ENCODE measurements at places on chromosomes 7 and 10.
A peak's percentile ranks its signal among the peaks of the same experiment; 100 is the strongest.

- DNase-seq: peak; percentile 37
Observed at GRCh38 chr10:125153703-125154490, 6.5 kb downstream of the CTBP2 start.

DNA sequence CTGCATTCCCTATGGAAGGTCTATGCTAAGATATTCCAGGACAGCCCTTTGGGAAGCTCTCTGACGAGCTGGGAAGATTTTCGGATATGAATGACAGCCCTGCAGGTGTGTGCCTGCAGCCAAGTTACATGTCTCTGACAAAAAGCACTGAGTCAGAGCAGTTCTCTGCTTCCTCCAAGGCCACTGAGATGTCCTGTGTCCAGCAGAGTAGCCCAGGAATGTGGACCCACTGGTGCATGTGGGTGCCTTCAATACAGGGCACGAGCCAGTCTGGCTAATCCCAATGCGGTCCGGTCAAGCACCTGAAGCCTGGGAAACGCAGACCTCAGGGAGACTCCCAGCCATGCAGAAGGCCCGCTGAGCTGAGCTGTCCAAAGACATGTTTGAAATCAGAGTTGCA is 565.7 kb downstream of the TCERG1L start:
- no peak for DNase-seq

DNA sequence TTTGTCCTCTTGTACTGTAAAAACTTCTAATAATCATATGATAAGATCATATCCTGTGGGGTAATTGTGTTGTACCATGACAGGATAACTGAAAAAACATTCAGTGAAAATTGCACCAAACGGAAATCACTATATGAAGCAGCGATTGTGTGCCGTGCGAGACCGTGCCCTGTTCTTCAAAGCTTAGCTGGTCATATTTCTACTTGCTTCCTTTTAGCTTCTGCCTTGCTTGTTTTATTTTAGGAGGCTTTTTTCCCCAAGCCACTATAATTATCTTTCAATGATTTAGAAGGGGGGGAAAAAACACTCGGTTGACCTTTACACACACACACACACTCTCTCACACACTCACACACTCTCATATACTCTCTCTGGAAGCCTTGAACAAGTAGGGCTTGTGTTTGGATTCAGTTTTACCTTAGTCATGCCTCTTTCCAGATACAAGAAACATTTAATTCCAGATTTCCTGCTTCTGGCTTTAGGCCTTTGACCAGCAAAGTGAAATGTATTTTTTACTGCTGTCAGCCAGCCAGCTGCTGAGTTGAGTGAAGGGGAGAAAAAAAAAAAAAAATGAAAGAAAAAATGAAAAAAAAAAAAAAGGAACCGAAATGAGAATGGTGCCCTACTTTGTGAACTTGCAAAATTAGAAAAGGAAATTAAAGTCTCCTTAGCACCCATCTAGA is 181.4 kb downstream of the ARID5B start:
- DNase-seq: peak; percentile 64

- no peak for DNase-seq
Observed at GRCh38 chr10:132247943-132248342, 59.8 kb downstream of the STK32C start.

DNA sequence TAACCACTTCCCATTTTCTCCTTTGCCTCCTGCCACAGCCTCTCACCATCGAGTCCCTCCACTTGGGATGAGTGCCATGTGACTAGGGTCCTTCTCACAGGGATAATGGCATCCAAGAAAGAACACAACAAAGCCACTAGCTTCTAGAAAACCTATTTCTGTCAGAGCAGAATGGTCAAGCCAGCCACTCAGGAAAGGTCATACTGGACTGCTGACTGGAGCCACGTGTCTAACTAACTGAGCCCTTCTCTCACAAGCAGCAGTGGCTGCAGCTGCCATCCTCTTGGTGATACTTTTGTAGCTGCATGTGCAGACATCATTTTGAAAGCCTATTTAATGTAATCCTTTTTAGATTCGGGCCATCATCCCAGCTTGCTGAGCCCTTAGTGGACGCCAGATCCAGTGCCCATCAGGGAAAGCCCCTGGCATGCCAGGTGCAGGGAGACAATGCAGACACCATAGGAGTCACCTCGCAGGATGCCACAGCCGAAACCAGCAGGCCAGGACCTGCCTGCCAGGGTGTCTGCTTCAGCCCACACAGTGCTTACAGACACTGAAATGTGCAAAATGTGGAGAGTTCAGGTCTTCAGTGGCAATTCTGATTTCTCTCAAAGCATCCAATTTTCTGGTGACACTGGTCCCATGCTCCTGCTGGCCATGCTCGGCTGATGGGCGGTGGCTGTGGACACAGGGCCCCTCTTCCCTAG is 98.3 kb upstream of the DDC start:
- no peak for DNase-seq

DNA sequence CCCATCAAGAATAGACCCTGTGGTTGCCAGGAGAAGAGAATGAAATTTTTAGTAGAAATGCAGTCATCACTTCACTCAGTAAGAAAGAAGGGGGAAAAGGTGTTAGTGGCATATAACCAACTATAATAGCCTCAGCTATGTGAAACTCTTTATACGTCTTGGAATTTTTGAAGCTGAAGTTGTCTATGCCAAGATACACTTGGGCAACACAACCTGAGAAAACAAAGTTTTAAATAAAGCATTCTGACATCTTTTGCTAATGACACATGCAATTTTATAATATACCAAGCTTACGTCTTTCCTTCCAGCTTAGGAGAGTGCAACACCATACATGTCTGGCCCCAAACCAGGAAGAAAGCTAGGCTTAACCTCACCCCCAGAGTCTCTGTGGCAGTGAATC is 40.8 kb upstream of the ZNF438 start:
- peak; percentile 30 for DNase-seq

DNA sequence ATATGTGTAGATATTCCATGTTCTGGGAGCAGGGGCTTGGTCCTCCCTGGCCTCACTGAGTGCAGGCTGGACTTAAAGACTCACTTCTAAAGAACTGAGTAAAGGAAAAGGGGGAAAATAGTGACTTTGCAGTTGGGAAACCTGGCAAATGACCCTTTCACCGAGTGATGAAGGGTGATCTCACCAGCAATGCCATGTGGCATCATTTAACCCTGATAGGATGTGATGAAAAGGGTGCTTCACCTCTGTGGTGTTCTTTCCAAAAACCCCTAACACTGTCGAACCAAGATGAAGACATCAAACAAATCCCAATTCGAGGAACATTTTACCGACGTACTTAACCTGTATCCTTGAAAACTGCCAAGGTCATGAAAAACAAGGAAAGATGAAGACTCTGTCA is 71.9 kb downstream of the AOAH start:
- DNase-seq: no peak

DNA sequence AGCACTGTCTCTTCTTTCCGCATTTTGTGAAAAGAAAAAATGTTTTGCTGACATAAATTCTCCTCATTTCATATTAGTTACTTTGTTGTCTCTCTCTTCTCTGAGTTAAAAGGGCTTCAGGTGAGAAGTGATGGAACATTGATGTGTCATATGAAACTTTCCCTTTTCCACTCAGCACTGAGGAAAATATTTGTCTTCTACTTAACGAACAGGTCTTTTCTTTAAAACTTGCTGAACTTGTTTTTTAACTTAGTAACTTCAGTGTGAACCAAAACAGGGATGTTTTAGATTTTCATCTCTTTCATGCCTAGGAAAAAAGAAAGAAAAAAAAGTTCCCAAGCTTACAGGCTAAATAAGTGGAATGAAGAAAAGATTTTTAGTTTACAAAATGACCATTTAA is 19.0 kb upstream of the TSPAN12 start:
- DNase-seq: no peak

DNA sequence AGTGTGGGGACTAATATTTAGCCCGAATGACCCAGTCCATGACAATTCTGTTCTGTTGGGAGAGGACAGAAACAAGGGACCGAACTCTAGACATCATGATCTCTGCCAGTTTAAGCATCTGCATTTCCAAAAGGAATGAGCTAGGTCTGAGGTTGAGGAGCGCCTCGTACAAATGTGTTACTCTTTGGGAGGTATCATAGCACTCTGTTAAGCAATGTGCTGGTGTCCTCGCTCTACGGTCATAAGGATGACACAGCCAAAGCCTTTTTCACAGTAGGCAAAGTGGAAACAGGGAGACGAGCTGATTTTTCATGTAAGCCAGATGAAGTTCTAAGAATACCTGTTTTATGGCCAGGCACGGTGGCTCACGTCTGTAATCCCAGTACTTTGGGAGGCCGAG is 15.4 kb upstream of the CCDC3 start:
- no peak for DNase-seq

- peak; percentile 71 for DNase-seq
Observed at GRCh38 chr10:119197921-119198320, 9.4 kb upstream of the GRK5 start.

- no peak for DNase-seq
Observed at GRCh38 chr10:4022473-4022872, 237.5 kb upstream of the KLF6 start.

DNA sequence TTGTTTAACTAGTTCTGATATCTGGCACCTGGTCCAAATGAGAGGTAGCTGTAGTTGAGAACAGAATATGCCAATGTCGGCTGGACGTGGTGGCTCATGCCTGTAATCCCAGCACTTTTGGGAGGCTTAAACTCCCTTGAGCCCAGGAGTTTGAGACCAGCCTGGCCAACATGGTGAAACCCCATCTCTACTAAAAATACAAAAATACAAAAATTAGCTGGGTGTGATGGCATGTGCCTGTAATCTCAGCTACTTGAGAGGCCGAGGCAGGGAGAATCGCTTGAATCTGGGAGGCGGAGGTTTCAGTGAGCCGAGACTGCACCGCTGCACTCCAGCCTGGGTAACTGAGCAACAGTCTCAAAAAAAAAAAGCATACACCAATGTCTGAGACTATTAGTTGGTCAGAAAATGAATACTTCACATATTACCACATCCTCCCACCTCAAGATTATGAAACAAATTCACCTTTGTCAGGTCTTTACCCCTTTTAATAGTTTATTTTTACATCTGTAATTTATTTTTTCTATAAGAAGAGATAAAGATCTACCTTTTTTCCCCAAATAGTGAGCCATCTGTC is 38.8 kb downstream of the EPC1 start:
- no peak for DNase-seq

- DNase-seq: peak; percentile 77
Observed at GRCh38 chr7:4700577-4701235, 18.6 kb downstream of the FOXK1 start.

DNA sequence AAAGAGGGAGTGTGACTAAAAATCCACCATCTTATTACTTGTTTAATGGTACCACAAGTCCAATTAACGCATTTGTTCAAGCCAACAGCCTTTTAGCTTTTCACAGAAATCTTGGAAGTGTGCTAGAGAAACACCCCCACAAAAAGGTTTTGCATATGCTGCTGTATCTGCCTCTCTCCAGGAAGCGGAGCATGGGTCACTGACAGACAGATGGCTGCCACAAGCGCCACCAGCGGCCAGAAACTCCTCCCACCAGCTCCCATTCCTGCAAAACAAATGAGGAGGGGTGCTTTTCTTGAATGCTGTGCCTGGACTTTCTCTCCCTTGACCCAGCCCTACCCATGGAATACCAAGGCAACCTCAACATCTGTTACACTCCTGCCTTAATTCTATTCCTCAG is 176.3 kb upstream of the LRGUK start:
- DNase-seq: no peak

DNA sequence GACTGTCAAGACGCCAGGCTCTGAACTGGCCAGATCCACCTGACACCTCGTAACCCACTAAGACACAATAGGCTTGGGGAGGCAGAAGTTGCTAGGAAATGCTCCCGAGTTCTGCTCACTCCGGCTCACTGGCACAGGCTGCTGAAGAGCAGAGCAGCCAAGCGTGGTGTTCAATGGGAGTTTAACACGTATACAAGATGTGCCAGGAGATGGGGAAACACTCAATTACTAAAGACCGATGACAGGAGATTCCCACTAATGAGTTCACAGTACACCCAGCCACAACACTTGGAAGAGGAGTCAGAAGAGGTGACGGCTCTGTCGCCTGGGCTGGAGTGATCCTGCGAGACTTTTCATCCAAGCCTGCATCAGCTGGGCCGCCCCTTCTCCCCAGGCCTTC is 303.4 kb downstream of the GFRA1 start:
- no peak for DNase-seq

DNA sequence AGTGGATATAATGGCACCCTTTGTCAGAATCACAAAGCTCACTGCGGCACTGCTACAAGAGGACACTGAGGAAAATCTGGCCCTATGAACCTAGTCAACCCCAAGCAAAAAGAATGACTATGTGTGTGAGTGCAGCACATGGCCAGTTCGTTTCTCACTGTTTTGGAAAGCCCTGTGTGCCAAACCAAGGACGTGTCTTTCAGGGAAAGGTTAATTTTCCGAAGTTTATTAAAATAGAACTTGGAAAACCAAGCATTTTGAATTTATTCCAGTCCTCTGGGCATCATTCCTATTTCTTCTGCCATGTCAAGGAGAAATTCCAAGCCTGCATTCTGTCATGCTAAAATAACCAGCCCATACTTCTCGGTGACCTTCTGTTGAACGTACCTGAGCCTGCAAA is 471.8 kb downstream of the PLXDC2 start:
- DNase-seq: no peak

- DNase-seq: no peak
Observed at GRCh38 chr7:53119514-53119941, 84.1 kb downstream of the POM121L12 start.

- no peak for DNase-seq
Observed at GRCh38 chr7:84589012-84589411, 394.4 kb upstream of the SEMA3A start.

GRCh38 chr10:102154466-102155116 is 2.4 kb downstream of the NOLC1 start:
- no peak for DNase-seq

GRCh38 chr10:30502266-30503060 is 68.5 kb downstream of the MAP3K8 start:
- DNase-seq: no peak

GRCh38 chr7:28115261-28115660 is 65.3 kb downstream of the JAZF1 start:
- no peak for DNase-seq
